ENCODE measurements at places on chromosomes 16 and 17. TPM values are rescaled to one million over a fixed set of nuclear protein-coding genes. Genes with fewer than 3 reads are reported as not detected.

DNA sequence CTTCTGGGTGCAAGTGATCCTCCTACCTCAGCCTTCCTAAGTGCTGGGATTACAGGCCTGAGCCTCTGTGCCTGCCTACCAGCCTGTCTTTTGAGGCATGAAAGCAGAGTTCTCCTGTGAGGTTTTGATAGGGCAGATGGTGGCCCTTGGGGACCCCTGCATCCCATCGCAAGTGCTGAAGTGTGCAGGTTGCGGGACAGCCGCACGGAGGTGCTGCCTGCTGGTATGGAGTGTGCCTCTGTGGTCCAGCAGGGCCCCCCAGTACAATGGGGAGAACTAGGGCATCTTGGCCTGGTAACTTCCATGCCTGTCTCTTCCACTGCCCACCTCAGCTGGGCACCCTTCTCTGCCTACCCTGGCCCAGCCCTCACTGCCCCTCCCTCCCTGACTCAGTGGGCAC lies 9.9 kb upstream of the NDRG4 start:
- DNase-seq = no peak

MYH1 gene
- polyA plus RNA-seq = not detected

GRCh38 chr17:42531455-42532354 lies 4.3 kb upstream of the NAGLU start:
- DNase-seq = peak; percentile 65

DUS1L gene
- polyA plus RNA-seq = 102 TPM

LRRC36 gene
- 3.1 TPM for polyA plus RNA-seq

TMEM106A gene
- 15.7 TPM for polyA plus RNA-seq

MYO19 gene
- 28.9 TPM for polyA plus RNA-seq

TBC1D3I gene
- polyA plus RNA-seq = not detected

All from kidney (tissue), 22 donors.